Upper lobe of right lung (tissue), 1 donor: ENCODE measurements at places on chromosomes 4 and X. TPM values are rescaled to one million over a fixed set of nuclear protein-coding genes. Genes with fewer than 3 reads are reported as not detected.

The AR gene
- total RNA-seq: 5.3 TPM

DNA sequence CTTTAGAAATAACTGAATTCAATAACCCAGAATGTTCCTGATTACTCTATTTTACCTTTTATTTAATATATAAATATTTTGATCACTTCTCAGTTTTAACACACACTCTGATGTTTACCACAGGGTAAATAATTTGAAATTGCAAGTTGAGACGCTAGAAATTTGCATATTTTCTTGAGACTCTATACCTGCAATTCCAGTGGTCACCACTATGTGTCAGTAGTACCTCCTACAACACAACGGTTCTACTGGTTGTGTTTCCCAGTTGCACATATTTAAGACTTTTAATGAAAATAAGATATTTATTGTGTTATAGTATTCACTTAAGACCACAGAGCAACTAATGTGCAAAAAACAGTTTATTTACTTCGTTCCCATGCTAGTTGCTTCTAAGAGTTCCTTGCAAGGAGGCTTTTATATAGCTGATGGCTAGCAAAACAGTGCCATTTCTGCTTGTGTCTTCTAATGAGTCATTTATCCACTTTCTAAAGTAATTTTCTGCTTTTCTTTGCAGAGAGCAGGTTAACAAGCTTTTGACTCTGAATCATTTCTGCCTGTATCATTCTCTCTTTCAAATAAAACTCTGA lies 98.9 kb upstream of the PDLIM3 start:
- DNase-seq: no peak
- H3K27me3 ChIP-seq: no peaks in the 10 kb centered on the region
- H3K27ac ChIP-seq: no peak overlapping the region
- no peak overlapping the region for H3K4me3 ChIP-seq
- H3K4me1 ChIP-seq: no peaks in the 10 kb centered on the region

GRCh38 chrX:20514358-20514757 lies 247.6 kb upstream of the RPS6KA3 start:
- no peaks in the 10 kb centered on the region for H3K36me3 ChIP-seq
- no peaks in the 10 kb centered on the region for H3K4me1 ChIP-seq
- no peak for DNase-seq

DNA sequence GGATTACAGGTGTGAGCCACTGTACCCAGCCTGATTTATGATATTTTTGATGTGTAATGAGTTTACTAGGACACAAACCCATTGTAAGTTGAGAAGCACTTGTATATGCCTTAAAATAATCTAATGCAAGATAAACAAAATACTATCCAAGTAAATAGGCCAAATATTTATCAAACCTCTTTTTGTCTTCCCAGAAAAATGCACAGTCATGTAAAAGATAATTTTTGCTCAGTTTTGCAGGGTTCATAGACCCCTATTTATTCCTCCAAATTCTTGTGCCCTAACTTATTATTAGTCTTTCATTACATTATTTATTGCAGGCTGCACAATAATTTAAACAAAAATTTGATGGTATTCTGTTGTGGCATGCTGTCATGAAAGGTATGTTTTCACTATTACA lies 1290.7 kb downstream of the STIM2 start:
- H3K4me1 ChIP-seq: no peaks in the 10 kb centered on the region
- H3K27me3 ChIP-seq: no peaks in the 10 kb centered on the region
- H3K27ac ChIP-seq: no peak overlapping the region
- H3K4me3 ChIP-seq: no peak overlapping the region
- DNase-seq: no peak
